T-helper 1 cell (primary cell): ENCODE measurements at places on chromosomes 3 and 15.

DNA sequence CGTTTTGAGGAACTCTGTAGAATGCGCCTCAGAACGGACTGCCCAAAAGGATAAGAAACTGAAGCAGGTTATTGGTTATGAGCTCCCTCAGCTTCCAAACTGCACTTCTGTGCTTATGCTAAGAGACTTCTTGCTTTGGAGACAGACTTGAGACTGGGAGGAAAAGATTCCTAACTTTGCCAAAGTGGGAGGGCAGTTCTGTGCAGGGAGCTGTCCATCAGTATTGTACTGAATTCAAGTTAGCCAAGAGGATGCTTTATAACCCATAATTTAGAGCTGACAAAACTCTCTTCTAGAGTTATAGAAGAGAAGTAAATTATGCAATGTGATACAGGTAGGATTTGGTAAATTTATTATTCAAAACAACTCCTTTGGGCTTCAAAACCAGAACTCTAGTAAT, 519.8 kb upstream of the GBE1 start:
- DNase-seq = no peak

DNA sequence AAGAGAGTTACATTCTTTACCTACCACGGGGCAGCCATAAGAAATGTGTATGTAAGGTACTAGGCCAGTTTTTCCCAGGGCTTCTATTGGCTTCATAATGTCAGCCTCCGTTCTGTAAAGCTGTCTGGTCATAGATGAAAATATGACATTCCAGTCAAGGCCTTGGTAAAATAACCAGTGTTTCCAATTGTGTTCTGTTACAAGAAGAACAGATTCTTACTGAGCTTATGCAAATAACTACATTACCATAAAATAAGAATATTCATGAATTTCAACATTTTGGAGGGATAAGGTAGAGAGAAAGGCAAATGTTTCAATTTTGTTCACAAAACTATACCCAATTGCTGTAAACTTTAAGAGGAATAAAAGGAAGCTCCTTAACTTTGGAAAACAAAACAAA, 315.5 kb downstream of the THSD4 start:
- DNase-seq = no peak

- DNase-seq = no peak
Observed at GRCh38 chr3:34216711-34217335, 418.4 kb downstream of the PDCD6IP start.

DNA sequence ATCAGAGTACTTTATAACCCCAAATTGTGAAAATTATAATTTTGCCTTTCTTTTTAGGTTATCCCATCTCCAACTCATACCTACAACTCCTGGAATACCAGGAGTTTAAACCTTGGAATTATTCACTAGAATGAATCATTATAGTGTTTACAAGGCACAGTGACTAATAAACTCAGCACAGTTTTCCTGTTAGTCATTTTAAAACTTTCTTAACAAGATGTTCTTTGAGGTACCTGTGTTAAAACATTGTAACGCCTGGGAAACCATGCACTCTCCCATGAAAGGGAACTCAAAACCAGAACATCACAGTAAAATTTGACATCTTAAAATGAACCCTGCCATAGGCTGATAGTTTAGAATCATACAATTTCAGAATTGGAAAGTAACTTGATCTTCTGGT, 132.4 kb upstream of the OSTN start:
- DNase-seq = no peak

- no peak for DNase-seq
Observed at GRCh38 chr15:41985236-41986160, 13.1 kb upstream of the EHD4 start.

DNA sequence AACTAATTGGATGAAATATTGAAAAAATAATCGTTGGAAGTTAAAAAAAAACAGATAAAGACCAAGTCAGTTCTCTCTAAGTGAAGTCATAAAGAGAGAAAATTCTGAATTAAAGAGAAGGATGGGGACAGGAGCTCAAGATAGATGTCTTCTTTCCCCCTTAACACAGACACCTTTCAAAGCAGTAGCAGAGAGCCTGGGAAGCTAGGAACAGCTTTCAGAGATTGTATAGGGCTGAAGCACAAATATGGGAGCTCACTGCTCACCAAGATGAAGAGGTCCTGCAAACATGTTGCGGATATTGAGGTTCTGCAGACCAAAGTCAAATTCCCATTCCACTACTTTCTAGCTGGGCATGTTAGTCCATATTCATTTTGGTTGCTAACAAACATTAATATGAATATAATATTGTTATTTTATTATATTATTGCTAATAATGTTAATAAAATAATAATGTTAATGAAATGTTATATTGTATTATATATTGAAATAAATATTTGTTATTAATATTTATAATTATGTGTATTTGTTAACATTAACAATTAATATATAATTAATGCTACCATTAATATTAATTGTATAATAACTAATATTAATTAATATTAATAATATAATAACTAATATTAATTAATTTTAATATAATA, 319.1 kb downstream of the OXSM start:
- no peak for DNase-seq

DNA sequence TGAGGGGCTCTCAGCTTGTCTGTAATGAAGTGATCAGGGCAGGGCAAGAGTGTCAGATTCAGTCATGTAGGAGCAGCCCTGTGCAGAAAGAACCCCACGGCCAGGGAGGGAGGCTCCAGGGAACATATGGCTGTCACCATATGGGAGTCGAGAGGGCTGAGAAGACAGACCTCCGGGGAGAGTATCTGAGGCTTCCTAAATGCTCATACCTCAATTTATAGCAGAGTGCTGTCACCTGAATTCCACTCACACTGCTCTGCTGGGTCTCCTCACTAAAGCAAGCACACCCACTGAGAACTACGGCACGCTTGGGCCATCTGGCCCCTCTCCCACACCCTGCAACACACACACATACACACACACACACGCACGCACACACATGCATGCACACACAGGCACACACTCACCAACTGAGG, 92.3 kb upstream of the TJP1 start:
- DNase-seq = no peak

GRCh38 chr3:124413393-124413792, 316.9 kb upstream of the UMPS start:
- no peak for DNase-seq

- no peak for DNase-seq
Observed at GRCh38 chr3:186286114-186286513, 75.9 kb downstream of the DGKG start.

GRCh38 chr3:197219619-197220018, 78.8 kb downstream of the DLG1 start:
- no peak for DNase-seq

DNA sequence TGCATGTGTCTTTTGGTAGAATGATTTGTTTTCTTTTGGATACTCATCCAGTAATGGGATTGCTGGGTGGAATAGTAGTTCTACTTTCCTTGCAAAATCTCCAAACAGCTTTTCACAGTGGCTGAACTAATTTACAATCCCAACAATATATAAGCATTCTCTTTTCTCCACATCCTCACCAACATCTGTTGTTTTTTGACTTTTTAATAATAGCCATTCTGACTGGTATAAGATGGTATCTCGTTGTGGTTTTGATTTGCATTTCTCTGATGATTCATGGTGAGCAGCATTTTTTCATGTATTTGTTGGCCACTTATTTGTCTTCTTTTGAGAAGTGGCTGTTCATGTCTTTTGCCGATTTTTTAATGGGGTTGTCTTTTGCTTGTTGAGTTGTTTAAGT, 55.8 kb downstream of the ST8SIA2 start:
- no peak for DNase-seq

DNA sequence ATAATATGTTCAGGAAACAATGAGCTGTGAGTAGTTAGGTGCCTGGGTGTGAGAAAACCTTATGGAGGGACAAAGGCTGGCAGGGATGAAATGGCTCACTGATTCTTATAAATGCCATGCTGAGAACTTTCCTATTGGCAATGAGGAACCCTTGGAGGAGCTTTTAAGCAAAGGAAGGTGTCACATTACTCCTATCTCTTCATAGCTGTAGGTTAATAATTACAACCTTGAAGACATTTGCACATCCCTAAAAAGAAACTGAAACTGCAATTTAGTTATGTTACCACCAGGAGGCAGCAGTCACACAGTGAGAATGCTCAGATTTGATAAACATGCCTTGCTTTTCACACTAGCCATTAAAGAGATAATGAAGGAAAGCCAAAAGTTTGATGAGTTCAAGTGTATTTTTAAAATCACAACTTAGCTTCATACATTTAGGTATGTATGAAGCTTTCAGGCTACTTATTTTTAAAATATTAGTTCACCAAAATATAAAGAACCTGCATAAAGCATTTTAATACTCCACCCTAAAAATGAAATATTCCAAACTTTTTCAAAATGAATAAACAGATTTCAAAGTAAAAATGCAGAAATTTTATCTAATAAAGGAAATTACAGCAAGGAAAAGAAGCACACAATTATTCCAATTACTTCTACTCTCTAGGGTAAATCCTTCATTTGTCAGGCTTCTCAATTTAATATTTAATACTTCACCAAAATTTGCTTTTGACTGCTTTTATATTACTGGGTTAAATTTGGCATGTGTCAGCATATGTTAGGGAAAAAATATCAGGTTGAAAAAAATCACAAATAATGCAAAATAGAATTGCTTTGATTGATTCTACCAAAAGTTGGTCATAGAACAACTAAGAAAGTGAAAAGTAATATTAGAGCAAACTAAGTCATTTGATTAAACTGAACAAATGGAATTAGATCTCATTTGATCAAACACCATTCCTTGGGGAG, 136.9 kb upstream of the SLC2A2 start:
- no peak for DNase-seq

DNA sequence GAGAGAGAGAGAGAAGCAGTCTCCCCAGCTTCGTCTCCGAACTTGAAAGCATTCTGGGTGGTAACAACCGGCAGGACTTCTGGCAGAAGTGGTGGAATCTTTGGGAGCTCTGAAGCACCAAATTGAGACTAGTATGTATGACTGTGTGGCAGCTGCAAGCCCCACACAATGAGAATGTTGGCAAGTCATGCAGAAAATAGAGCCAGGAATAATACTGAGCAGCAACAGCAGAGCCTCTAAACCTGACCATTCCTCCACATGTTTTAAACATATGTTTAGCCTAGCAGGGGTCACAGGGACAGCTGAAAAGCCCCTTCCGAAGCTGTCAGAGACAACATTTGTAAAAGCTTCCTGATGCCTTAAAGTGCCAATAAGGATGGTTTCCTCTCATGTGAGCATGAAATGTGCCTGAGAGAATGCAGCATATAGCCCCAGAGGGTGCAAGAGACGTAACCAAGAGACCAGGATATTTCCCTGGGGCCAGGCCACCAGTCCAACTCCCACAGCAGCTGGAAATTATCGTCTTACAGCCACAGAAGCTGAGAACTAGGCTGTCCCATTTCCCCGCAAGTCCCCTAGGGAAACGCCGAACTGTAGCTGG, 178.6 kb upstream of the CCDC54 start:
- DNase-seq = no peak

GRCh38 chr3:61093364-61093763, 157.9 kb downstream of the FHIT start:
- DNase-seq = no peak

DNA sequence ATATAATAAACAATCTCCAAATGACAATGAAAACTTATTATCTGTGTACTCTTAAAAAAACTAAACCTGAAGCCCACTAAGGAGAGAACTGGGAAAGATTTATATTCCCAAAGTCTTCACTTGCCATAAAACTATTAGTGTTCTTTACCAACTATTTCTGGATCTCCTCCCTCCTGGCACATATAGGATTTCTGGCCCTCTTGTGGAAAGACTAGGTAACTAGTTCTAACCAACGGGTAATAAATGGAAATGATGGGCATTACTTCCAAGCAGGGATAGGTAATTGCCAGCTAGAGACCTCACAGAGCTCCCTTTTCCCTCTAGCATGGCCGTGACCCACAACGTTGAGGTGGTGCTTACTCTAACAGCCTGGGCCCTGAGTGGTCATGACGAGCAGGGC, 110.1 kb downstream of the DNAH12 start:
- no peak for DNase-seq

DNA sequence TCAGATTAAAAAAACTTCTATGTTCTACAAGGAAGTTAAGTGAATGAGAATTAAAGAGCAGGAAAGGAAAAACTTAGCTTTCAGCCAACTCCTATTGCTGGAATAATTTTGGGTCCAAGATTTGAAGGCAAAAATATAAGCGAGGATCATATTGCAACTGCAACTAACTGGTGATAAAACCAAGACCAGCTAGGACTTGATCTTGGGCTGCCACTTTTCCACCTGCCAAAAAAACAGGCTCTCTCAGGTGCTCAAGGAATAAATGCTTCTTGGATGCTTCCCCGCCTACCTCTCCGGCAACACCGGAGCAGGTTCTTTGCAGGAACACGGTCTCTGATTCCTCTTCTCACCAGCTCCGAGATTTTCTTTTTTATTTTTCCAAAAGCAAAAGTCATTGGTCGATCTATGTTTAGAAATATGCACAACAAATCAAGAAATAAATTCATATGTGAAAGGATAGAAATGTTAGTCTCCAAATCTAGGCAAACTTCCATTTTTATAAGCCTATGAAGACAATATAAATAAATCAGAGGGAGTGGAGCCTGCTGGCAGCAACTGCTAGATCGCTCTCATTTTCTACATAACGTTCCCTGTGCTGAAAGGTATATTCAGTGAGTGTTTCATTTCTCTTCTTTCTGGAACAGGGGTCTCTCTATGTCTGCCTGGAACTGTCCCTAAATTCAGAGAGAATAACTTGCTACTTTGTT, 241.9 kb downstream of the NTRK3 start:
- DNase-seq = no peak

- DNase-seq = no peak
Observed at GRCh38 chr3:127783642-127784160, 38.6 kb downstream of the MGLL start.

GRCh38 chr3:31968369-31968926, 12.6 kb downstream of the OSBPL10 start:
- no peak for DNase-seq

DNA sequence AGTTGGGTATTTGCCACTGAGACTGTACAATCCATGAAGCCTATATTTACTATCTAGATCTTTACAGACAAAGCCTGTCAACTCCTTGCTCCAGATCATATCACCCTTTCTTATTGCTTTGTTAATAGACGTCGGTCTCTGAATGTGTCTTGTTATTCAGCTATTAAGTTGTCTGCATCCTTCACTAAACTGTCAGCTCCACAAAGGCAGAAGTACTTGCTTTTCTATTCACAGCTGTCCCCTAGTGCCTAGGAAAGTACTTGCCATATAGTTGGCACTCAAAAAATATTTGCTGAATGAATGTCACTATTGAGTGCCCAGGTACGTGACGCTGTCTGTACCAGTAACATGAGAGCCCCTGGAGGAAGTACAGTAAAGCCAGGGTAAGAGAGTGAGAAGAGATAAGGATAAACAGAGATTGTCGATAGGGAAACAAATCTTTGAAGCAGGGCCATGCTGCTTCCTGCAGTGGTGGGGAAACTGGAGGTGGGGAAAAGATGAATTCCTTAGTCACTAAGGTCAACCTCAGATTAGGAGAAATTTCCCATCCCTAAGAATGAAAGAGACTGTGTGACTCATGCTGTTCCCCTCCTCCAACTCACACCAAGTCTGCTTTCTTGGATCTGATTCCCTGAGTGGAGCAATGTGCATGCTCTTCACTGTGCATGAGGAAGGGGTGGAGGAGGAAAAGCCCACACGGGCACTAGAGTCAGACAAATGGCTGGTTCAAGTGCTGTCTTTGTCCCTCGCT, 36.3 kb downstream of the PRICKLE2 start:
- DNase-seq = no peak

GRCh38 chr15:67799801-67800205, 25.5 kb upstream of the SKOR1 start:
- DNase-seq = no peak

GRCh38 chr15:74340150-74340549, 27.3 kb downstream of the CYP11A1 start:
- no peak for DNase-seq

GRCh38 chr3:46087871-46088270, 60.6 kb upstream of the XCR1 start:
- no peak for DNase-seq
